ENCODE measurements at places on chromosomes 4 and X. TPM values are rescaled to one million over a fixed set of nuclear protein-coding genes. Genes with fewer than 3 reads are reported as not detected.

- no peak for DNase-seq
These were observed 25.0 kb downstream of the CCNQ start for GRCh38 chrX:153573984-153574383.

Gene GASK1B
- 30.8 TPM for total RNA-seq

- DNase-seq = no peak
These were observed 53.4 kb downstream of the AFAP1 start for GRCh38 chr4:7886007-7886973.

Gene STAP1
- total RNA-seq = 0.65 TPM

GRCh38 chr4:7981738-7982394 lies 42.2 kb upstream of the AFAP1 start:
- DNase-seq = no peak

GRCh38 chr4:24489870-24490269 lies 94.5 kb downstream of the DHX15 start:
- no peak for DNase-seq

GRCh38 chrX:39563178-39563577 lies 534.6 kb downstream of the BCOR start:
- DNase-seq = no peak

- no peak for DNase-seq
These were observed 9.9 kb upstream of the GASK1B start for GRCh38 chr4:158182736-158183135.

Gene ZMAT1
- 23.1 TPM for total RNA-seq

Gene GUCY1A1
- 21.0 TPM for total RNA-seq

DNA sequence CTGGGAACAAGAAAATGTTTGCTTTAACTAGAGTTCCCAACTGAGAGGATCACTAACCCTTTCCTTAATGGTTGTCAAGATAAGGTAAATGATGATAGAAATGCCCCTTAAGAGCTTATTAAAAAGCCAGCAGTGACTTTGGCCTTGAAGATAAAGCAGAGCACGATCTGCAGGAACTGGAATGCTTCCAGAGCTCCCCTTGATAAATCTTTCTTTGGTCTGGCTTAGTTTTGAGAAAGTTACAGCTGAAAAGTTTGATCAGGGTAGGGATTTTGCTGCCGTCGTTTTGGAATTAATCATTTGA lies 64.0 kb downstream of the PTTG2 start:
- no peak for DNase-seq

Gene ASB12
- 2.1 TPM for total RNA-seq

Gene CITED1
- total RNA-seq = not detected

- DNase-seq = no peak
These were observed 52.5 kb downstream of the BANK1 start for GRCh38 chr4:101843054-101843453.

Gene SHROOM2
- total RNA-seq = 17.5 TPM
